ENCODE measurements at places on chromosomes 7 and 10. TPM values are rescaled to one million over a fixed set of nuclear protein-coding genes. Genes with fewer than 3 reads are reported as not detected.

- peaks cover 11% of the 10 kb centered on the region for H3K27me3 ChIP-seq
- no peaks in the 10 kb centered on the region for H3K4me1 ChIP-seq
- no peak overlapping the region for H3K4me3 ChIP-seq
- H3K36me3 ChIP-seq: peaks cover 3% of the 10 kb centered on the region
- no peak overlapping the region for H3K27ac ChIP-seq
These were observed 69.6 kb downstream of the SDHAF3 start for GRCh38 chr7:97187067-97187466.

GRCh38 chr10:62904281-62904875, 88.2 kb upstream of the EGR2 start:
- no peak for DNase-seq
- H3K36me3 ChIP-seq: no peaks in the 10 kb centered on the region
- H3K27ac ChIP-seq: no peak overlapping the region
- no peak overlapping the region for H3K4me3 ChIP-seq
- peaks cover 7% of the 10 kb centered on the region for H3K4me1 ChIP-seq
- H3K27me3 ChIP-seq: peaks cover 27% of the 10 kb centered on the region

GRCh38 chr7:126589068-126589684, 663.6 kb downstream of the GRM8 start:
- H3K27ac ChIP-seq: no peak overlapping the region
- no peaks in the 10 kb centered on the region for H3K36me3 ChIP-seq

- no peaks in the 10 kb centered on the region for H3K27me3 ChIP-seq
- no peaks in the 10 kb centered on the region for H3K36me3 ChIP-seq
- no peaks in the 10 kb centered on the region for H3K4me1 ChIP-seq
- H3K27ac ChIP-seq: no peak overlapping the region
- no peak overlapping the region for H3K4me3 ChIP-seq
These were observed 74.6 kb downstream of the XRCC2 start for GRCh38 chr7:152601305-152601798.

The SERPINE1 gene
- total RNA-seq: 0.07 TPM

The NYAP1 gene
- total RNA-seq: 0.56 TPM

The ADRA2A gene
- not detected for total RNA-seq

Measured in activated CD4-positive, alpha-beta T cell treated with anti-CD3 and anti-CD28 coated beads for 36 hours (primary cell).